ENCODE measurements at places on chromosomes 5 and 9.

DNA sequence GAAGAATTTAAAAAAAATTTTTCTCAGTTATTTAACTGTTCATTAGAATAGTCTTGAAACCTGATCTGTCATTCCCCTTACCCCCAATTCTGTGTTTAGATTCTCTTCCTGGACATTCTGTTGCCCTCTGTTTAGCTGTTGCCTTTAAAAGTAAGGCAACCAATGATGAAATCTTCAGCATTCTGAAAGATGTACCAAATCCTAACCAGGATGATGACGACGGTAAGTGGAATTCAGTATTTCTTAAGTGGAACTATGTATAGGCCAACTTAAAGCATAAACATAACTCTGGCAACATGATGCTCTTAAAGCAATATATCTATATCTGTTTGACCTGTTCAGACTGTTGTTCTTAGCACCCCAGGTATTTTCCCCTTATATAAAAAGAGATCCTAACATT lies 27.2 kb downstream of the NCBP1 start:
- no peak for DNase-seq

- peak; percentile 1 for DNase-seq
Observed at GRCh38 chr5:111070272-111071134, 1.0 kb upstream of the TSLP start.

GRCh38 chr5:108818613-108819272 lies 71.0 kb downstream of the FER start:
- DNase-seq, result no peak

DNA sequence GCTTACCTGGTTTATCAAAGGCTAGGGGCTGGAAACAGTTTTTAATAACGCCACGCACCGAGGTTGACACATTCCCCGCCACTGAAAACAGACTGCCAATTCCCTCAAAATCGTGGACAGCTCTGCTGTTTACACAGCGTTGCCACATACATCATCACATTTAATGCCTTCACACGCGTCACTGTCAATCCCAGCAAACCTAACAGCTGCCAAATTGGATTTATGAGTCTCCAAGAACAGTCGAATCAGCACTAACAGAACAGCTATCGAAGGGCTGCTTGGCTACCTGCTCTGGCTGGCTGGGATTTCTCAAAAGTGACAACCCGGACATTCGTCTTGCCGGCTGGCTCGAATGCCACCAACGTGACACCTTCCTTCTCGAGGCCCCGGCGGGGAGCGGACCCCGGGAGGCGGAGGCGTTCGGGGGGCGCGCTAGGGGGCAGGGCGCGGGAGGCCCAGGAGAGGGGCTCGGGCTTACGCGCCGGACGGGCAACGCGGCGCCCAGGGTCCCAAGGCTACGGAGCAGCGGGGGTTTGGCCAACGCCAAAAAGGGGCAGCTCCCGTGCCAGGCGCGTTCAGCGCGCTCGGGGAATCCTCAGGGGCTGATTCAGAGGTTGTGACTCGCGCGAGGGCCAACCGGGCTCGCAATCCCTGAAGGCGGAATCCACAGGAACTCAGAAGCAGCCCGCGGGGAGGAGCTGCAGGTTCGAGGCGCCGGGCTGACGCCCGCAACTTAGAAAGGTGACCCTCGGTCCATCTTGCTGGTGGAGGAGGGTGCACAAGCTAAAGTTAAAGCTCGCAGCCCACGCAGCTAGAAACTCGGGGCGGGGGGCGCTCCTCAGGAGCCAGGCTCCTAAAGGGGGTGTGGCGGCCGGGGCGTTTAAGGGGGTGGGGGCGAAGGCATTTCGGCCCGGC lies 1.2 kb downstream of the CDC14B start:
- DNase-seq, result no peak

DNA sequence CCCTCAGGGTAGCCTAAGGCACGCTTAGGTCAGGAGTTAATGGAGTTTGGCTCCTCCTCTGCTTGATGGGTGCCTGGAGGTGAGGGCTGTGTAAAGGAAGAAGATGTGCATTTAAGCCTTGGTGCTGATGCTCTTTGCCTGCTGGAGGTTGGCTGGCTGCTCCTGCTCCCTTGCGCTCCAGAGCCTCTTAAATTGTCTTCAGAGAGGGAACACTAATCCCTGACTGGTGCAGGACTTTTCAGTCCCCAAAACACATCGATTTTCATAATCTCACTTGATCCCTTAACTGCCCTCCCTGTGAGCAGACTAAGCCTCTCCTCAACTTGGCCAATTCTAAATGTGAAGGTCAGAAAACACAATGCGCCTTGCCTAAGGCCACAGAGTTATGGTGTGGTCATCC lies 16.2 kb upstream of the TCOF1 start:
- no peak for DNase-seq

- DNase-seq, result no peak
Observed at GRCh38 chr5:6338871-6339270, 39.5 kb downstream of the MED10 start.

- DNase-seq, result no peak
Observed at GRCh38 chr5:6926491-6927038, 213.3 kb downstream of the TENT4A start.

DNA sequence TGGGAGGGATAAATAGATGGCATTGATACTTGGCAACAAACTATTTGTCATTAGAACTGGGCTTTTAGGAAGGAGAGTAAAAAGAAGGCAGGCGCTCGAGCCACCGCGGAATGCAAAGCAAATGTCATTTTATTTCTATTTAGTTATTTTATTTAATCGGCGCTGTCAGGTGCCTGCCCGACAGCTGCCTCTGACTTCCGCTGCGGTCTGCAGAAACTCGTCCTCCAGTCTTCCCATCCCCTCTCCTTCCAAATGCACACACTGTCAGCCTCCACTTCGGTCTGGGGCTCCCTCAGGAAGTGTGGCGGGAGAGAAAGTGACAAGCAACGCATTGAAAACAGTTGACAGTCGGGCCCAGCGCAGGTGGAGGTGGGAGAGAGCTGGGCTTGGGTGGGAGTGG lies 29.3 kb downstream of the ASS1 start:
- no peak for DNase-seq

GRCh38 chr5:53827211-53827651 lies 266.8 kb downstream of the NDUFS4 start:
- no peak for DNase-seq

- DNase-seq, result no peak
Observed at GRCh38 chr9:70798018-70798417, 323.4 kb downstream of the TRPM3 start.

GRCh38 chr5:179852993-179853547 lies 5.5 kb downstream of the MRNIP start:
- DNase-seq, result no peak

GRCh38 chr9:78103971-78104433 lies 72.4 kb upstream of the GNAQ start:
- DNase-seq, result no peak

DNA sequence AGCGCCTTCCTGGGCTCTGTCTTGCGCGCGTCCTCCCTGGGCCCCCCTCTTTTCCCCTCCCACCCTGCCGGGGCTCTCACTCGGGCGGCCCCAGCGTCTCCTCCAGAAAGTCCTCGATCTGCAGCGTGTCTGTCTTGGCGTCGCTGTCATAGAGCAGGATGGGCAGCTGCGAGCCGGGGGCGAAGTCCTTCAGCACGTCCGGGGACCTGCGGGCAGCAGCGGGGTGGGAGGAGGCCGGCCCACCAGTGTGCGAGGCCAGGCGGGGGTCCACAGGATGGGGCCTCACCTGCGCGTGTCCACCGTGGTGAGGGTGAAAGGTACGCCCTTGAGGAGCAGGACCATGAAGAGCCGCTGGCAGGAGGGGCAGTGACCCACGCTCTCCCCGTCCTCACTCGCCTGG lies 1.0 kb downstream of the CLIC3 start:
- no peak for DNase-seq

DNA sequence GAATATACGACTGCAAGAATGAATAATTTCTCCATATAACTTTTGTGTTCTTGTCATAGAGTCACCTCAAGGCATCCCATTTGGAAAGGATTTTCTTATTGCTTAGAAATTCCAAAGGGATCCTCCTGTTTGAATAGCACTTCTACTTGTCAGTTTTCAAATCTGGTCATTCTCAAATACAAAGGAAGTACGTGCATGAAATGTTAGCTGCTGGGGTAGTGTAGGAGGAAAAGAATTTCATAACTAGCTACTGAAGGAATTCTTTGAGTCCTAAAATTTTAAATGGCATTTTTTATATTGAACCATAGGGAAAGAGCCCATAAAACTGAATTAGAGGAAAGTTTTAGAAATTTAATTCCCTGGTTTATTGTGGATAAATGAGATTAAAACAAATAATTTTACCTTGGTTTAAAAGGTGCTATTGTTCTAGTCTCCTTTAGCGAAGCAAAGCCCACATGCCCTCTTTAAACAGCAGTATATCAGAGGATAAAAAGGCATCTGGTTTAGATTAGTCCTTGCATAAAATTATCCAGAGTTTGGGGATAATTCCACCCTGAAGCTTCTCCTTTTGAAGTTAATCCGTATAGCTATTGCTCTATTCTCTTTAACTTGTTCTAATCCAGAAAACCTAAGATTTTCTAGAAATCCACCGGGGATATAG lies 2.0 kb upstream of the MPDZ start:
- DNase-seq, result no peak

- no peak for DNase-seq
Observed at GRCh38 chr5:169695919-169696490, 58.9 kb downstream of the DOCK2 start.

GRCh38 chr5:92070786-92071185 lies 687.7 kb upstream of the ARRDC3 start:
- DNase-seq, result no peak

DNA sequence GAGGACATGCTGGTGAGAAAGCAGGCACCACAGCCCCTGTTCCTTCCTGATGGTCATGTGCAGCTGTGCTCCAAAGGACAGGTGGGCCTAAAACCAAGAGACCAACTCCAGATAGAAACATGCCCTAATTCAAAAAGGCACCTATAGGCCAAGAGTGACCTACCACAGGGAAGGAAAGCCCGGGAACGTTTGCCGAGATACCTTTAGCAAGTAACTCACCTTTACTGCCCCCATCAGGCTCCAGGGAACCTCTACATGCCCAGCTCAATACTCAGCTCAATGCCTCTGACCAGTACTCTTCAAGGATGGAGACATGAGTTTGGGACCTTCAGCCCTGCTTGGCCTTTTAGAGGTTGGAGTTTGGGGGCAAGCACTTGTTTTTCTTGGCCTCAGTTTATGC lies 172.8 kb upstream of the FSTL4 start:
- no peak for DNase-seq

GRCh38 chr5:150409638-150410523 lies 2.8 kb downstream of the CD74 start:
- peak; percentile 16 for DNase-seq

DNA sequence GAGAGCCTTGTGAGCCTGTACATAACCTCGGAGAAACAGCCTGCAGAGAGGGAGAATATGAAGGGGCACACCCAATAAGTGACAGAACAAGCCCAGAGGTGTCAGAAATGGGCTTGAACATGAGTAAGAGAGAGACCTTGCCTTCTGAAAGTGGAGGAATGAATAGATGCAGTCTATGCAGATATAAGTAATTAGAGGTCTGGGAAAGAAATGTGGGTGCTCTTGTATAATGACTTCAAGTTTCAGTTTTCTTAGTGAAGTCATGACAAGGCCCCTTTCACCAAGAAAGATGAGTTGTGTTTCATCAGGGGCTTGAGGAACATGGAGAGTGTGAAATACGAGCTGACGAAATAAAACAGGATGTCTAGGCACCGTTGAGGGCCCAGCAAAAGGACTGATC lies 15.1 kb downstream of the GRAMD2B start:
- no peak for DNase-seq

- DNase-seq, result no peak
Observed at GRCh38 chr9:75186767-75187380, 98.6 kb downstream of the OSTF1 start.

GRCh38 chr9:37976714-37977477 lies 73.0 kb upstream of the SLC25A51 start:
- no peak for DNase-seq

GRCh38 chr5:135034236-135034962 lies 371 bp upstream of the PITX1 start:
- no peak for DNase-seq

DNA sequence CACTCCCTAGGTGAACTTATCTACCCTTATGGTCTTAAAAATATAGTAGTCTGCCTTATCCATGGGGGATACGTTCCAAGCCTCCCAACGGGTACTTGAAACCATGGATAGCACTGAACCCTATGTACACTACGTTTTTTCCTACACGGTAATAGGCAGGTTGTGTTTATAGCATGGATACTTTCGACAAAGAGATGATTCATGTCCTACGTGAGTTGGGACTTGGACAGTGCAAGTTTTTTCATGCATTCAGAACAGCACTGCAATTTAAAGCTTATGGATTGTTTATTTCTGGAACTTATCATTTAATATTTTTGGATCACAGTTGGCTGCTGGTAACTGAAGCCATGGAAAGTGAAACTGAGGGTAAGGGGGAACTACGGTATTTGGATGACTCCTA lies 88.1 kb downstream of the CNTLN start:
- DNase-seq, result no peak

DNA sequence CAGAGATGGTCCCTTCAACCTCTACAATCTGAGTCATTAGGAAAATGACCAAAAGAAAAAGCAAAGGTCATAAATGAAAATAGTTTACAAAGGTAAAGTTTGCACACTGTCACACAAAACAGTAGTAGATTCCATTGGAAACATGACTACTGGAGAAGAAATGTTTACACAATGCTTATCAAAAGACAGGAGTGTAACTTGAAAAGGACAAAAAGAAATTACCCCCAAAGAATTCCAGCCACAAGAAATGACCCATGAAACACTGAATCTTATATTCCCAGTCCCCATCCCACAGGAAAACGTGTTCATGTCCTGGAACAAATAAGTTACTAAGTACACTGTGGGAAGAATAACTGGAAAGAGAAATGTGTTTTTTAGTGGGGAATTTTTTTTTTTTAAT lies 385.1 kb downstream of the SEMA5A start:
- no peak for DNase-seq

DNA sequence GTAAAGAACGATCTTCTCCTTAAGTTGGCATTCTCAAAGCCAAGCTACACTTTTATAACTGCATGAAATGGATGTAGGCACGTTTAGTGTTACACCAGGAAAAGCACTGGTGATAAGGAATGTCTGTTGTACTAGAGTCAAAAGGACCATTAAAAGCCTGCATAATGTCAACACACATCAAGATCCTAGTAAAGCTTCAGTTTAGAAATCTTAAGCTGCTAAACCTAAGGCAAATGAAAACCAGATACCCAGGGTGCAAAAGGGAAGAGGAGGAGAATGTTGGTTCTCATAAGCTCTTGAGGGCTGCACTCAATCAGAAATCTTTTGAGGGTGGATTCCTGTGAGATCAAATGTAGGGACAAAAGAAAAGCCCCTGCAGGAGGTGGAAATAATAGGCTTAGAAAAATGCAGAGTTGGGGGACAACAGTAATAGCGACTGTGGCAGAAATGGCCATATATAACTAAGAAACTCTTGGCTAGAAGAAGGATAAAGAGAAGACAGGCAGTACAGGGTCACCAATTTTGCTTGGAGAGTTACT lies 148.2 kb downstream of the FBXL17 start:
- no peak for DNase-seq

DNA sequence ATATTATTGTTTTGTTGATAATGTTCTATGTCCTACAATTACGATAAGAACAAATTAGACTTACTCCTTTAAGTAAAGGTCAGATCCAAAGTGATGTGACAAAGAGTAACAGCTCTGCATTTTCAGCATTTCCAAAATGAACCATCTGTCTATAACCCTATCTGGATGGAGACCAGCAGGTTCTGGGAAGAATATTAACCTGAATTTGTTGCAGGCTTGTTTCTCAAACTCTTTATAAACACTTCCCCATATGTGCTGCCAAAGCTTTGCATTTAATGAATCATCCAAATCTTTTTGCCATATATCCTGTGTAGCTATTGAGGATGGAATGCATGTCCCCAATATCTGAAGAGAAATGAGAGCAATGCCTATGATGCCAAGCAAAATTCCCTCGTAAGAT lies 198.9 kb upstream of the SLC27A6 start:
- no peak for DNase-seq

- DNase-seq, result no peak
Observed at GRCh38 chr5:141771031-141771430, 89.0 kb upstream of the ARAP3 start.
